Endodermal cell (in vitro differentiated cells): ENCODE measurements at places on chromosomes 12 and 14.
A peak's percentile ranks its signal among the peaks of the same experiment; 100 is the strongest.

- peaks cover 23% of the 10 kb centered on the region for H3K27me3 ChIP-seq
- H3K36me3 ChIP-seq = no peaks in the 10 kb centered on the region
- H3K27ac ChIP-seq = no peak overlapping the region
- no peak overlapping the region for H3K4me3 ChIP-seq
- peak; percentile 65 for DNase-seq
Observed at GRCh38 chr12:25404955-25405354, 148.1 kb downstream of the LMNTD1 start.

DNA sequence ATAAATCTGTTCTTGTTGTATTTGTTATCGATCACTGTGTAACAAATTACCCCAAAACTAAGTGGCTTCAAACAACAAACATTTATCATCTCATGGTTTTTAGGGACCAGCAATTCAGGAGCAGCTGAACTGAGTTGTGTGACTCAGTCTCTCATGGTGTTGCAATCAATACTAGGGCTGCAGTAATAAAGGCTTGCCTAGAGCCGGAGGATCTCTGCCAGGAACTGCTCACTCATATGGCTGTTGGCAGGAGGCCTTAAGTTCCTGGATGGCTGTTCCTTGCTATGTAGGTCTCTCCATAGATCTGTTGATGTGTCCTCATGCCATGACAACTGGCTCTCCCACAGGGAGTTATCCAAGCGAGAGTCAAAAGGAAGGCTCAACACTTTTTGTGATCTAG is 3.8 kb upstream of the PSMC6 start:
- no peak overlapping the region for H3K27ac ChIP-seq
- no peak for DNase-seq
- no peaks in the 10 kb centered on the region for H3K4me1 ChIP-seq
- H3K27me3 ChIP-seq = no peaks in the 10 kb centered on the region
- H3K36me3 ChIP-seq = no peaks in the 10 kb centered on the region
- H3K4me3 ChIP-seq = no peak overlapping the region

DNA sequence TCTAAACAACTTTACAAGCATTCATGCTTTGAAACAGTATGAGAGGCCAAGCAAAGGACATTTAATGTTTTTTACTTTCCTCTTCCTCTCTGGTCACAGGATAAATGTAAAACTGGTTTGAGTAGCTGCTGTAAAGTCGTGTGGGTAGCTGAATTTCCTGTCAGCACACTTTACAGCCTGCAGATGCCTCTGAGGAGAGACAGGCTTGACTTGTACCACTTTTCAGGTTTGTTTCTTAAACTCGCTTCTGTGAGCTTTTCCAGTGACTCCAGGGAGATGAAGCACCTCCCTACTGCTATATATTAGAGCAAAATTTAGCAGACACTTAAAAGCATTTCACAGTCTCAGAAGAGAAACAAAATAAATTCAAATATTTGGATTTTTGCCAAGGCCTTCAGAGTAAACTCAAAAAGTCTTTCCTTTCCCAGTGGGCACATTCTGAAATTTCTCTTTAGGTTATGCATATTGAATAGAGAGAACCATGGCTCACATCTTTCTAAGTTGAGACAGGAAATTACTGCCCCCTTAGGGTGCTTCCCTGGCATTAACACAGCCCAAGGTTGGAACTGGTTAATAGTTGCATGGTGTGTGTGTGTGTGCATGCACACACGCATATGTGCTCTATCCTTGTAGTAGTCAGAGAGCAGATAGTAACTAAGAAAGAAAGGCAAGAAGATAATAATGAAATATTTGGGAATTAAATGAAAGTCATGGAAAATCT is 557.3 kb upstream of the MIS18BP1 start:
- H3K4me3 ChIP-seq = no peak overlapping the region
- H3K27me3 ChIP-seq = no peaks in the 10 kb centered on the region
- H3K36me3 ChIP-seq = no peaks in the 10 kb centered on the region
- DNase-seq = peak; percentile 49

- no peaks in the 10 kb centered on the region for H3K4me1 ChIP-seq
- no peaks in the 10 kb centered on the region for H3K27me3 ChIP-seq
- no peaks in the 10 kb centered on the region for H3K36me3 ChIP-seq
- no peak for DNase-seq
- no peak overlapping the region for H3K27ac ChIP-seq
- no peak overlapping the region for H3K4me3 ChIP-seq
Observed at GRCh38 chr12:11569716-11570115, 79.8 kb upstream of the ETV6 start.

DNA sequence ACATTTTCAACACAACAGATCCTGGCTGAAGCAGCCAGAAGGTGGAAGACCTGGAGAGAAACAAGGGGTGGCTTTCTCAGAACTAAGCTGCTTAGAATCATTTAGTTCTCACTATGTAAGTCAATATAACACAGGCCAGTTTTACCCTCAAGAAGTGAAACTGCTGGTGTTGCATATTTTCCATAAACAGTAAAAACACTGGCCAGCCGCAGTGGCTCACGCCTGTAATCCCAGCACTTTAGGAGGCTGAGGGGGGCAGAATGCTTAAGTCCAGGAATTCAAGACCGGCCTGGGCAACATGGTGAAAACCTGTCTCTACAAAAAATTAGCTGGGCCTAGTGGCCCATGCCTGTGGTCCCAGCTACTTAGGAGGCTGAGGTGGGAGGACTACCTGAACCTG is 11.6 kb downstream of the STX2 start:
- no peaks in the 10 kb centered on the region for H3K27me3 ChIP-seq
- DNase-seq = peak; percentile 33
- no peak overlapping the region for H3K4me3 ChIP-seq
- peaks cover 32% of the 10 kb centered on the region for H3K36me3 ChIP-seq

- H3K4me1 ChIP-seq = peaks cover 12% of the 10 kb centered on the region
- no peaks in the 10 kb centered on the region for H3K36me3 ChIP-seq
- H3K27me3 ChIP-seq = peaks cover 23% of the 10 kb centered on the region
- DNase-seq = peak; percentile 46
- no peak overlapping the region for H3K4me3 ChIP-seq
Observed at GRCh38 chr12:54429014-54429471, 10.0 kb upstream of the ITGA5 start.

DNA sequence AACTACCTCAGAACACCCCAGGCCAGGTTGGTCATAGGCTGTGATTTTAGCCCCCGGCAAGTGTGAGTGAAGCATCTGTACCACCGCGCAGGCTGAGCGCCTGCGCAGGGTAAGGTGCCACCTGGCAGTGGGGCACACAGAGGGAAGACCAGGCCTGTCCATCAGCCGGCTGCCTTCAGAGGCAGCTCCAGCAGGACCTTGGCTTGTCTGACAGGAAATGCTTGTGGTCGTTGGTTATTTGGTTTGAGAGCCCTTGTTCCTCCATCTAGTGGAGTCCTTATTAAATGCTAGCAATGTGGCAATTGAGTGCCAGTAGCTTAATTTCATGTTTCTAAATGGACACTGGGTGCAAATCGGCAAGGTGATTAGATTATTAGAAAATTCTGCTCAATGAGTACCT is 27.5 kb downstream of the SLC25A29 start:
- H3K4me1 ChIP-seq = no peaks in the 10 kb centered on the region
- no peak overlapping the region for H3K27ac ChIP-seq
- no peaks in the 10 kb centered on the region for H3K27me3 ChIP-seq
- no peak overlapping the region for H3K4me3 ChIP-seq
- H3K36me3 ChIP-seq = peaks cover 79% of the 10 kb centered on the region
- DNase-seq = peak; percentile 34

DNA sequence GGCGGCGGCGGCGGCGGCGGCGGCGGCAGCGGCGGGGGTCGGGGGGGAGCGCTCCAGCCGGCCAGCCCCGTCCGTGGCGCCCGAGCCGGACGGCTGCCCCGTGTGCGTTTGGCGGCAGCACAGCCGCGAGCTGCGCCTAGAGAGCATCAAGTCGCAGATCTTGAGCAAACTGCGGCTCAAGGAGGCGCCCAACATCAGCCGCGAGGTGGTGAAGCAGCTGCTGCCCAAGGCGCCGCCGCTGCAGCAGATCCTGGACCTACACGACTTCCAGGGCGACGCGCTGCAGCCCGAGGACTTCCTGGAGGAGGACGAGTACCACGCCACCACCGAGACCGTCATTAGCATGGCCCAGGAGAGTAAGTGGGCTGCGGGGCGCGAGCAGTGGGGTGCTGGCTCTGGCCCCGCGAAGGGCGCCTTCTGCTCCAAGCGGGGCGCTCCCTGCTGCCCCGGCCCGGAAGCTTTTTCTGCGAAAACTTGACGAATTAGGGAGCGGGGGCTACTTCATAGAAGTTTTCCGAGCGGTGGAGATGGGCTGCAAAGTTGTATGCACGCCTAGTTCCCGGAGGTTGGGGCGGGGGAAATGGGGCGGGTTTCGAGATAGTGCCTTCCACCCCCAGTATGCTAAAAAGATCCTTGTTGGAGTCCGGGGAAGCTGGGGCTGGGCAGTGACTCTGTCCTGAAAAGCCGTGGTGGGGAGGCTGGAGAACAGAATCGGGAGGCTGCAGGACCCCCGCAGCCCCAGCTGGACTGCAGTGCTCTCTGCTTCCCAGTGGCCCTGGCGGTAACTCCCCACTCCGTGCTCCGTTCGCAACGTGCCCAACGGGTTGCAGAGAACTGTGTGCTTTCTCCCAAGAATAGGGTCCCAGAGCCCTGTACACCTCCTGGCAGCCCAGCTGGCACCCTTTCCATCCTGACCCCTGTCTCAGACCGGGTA is 751 bp downstream of the GDF11 start:
- H3K4me1 ChIP-seq = peaks cover 5% of the 10 kb centered on the region
- no peaks in the 10 kb centered on the region for H3K27me3 ChIP-seq
- peak overlapping the region; percentile 34 for H3K27ac ChIP-seq

DNA sequence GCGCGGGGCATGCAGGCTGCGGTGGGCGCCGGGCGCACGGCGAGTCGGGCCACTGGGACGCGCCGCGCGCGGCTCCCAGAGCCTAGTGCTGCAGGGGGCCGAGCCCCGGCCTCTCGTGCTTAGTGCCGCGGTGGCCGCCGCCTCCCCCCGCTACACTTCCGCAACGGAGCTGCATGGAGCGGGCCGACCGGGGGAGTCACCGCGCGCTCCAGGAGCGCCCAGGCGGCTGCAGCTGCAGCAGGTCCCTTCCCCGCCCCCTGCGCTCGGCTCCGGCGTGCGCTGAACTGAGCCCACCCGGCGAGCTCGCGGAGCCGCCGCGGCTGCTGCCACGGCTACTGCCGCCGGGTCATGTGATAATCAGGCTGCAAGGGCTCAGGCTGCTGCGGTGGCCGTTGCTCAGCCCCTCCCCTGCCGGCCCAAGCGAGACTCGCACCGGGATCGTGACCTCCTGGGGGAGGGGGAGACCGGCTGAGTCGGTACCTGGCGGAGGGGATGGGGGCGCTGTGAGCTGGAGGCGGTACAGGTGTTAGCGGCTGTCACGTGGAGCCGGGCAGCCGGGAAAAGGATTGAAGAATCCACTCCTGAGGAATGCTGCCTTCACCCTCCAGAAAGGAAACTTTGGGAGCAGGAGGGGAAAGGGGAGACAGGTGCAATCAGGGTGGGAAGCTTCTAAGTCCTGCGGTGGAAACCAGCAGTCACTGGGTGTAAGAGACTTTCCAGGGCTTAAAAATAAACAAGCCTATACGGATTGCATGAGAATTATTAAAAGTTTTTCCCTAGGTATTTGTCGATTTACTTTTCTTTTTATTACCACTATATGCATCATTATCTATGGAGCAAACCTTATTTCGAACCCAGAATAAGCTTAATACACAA is at the start of gene PPM1H:
Gene PPM1H (minus strand): TSS at position 352 of the 876 bp plus-strand sequence. CDS start 414 bp downstream, outside the sequence.
- H3K36me3 ChIP-seq = no peaks in the 10 kb centered on the region
- DNase-seq = peak; percentile 100
- peak within 1 kb of the TSS; percentile 82 for H3K4me3 ChIP-seq

DNA sequence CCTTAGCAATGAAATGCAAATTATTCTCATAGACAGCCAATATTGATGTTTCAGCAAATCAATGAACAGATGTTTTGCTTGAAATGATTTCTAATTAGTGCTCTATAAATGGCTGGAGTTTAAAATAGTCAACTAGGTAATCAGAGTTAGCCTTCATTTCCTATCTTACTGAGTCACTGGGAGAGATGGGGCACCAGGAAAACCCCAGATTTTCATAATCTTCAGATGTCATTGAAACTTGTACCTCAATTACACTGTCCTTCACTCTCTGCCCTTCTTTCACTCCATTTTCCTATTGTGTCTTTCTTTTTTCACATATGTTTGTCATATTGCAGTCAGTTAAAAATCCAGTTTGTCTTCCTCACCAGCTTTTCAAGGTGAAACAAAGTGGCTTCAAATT is 92.7 kb downstream of the C12orf75 start:
- H3K27me3 ChIP-seq = no peaks in the 10 kb centered on the region
- H3K4me3 ChIP-seq = no peak overlapping the region
- no peak overlapping the region for H3K27ac ChIP-seq
- no peak for DNase-seq
- H3K4me1 ChIP-seq = peaks cover 12% of the 10 kb centered on the region
- H3K36me3 ChIP-seq = no peaks in the 10 kb centered on the region

- peaks cover 3% of the 10 kb centered on the region for H3K4me1 ChIP-seq
- peaks cover 9% of the 10 kb centered on the region for H3K36me3 ChIP-seq
- no peak overlapping the region for H3K4me3 ChIP-seq
- no peak overlapping the region for H3K27ac ChIP-seq
- no peak for DNase-seq
Observed at GRCh38 chr12:130868412-130868811, 3.5 kb upstream of the RAN start.

- peaks cover 9% of the 10 kb centered on the region for H3K36me3 ChIP-seq
- H3K4me3 ChIP-seq = no peak overlapping the region
- DNase-seq = no peak
Observed at GRCh38 chr12:96912261-96912660, 5.2 kb downstream of the NEDD1 start.

DNA sequence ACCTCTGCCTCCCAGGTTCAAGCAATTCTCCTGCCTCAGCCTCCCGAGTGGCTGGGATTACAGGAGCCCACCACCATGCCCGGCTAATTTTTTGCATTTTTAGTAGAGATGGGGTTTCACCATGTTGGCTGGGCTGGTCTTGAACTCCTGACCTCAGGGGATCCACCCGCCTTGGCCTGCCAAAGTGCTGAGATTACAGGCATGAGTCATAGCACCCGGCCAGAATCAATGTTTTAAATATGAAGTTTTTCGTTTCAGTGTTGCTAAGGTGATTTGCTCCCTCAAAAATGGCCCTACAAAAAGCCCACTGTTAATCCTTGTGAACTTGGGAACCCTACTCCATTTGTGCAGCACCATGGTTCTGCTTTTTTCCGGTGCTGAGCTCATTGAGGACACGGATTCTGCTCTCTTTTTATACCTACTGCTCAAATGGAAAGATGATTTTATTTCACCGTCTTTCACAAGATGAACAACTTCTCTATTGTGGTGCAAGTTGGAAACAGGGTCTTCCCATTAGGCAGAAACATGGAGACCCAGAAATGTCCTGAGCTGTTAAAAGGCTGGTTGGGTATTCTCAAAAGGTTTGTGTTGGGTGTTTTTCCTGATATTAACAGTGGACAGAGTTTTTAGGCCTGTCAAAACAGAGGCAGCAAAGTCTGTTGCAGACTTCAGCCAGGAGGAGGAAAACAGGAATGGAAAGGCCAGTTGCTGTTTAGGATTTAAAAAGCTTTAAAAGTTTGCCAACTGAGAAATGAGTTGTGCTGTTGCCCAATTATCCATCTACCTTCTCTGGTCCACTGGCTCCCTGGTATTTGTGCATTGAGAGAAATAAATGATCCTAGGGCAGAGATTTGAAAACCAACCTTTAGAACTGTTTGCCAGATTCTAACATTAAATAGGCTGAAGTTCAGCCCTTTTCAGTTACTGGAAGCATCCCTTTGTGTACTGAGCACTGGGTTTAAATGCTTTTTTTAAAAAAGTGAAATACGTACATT is 85.8 kb downstream of the ATP23 start:
- H3K27ac ChIP-seq = no peak overlapping the region
- no peaks in the 10 kb centered on the region for H3K36me3 ChIP-seq
- no peak overlapping the region for H3K4me3 ChIP-seq
- no peaks in the 10 kb centered on the region for H3K4me1 ChIP-seq
- no peaks in the 10 kb centered on the region for H3K27me3 ChIP-seq
- no peak for DNase-seq

- DNase-seq = no peak
- H3K4me1 ChIP-seq = no peaks in the 10 kb centered on the region
- H3K4me3 ChIP-seq = no peak overlapping the region
- H3K27ac ChIP-seq = no peak overlapping the region
- no peaks in the 10 kb centered on the region for H3K36me3 ChIP-seq
Observed at GRCh38 chr12:7047306-7047705, 13.2 kb upstream of the C1S start.
